Fibroblast of mammary gland (primary cell): ENCODE measurements at places on chromosomes 7 and 10.

- DNase-seq, result no peak
These were observed 65.6 kb downstream of the DOCK4 start for GRCh38 chr7:112140600-112140999.

GRCh38 chr10:62610649-62611229 lies 193.8 kb upstream of the ADO start:
- DNase-seq, result peak; percentile 57

- DNase-seq, result no peak
These were observed 6.4 kb downstream of the SFXN2 start for GRCh38 chr10:102720775-102721301.

DNA sequence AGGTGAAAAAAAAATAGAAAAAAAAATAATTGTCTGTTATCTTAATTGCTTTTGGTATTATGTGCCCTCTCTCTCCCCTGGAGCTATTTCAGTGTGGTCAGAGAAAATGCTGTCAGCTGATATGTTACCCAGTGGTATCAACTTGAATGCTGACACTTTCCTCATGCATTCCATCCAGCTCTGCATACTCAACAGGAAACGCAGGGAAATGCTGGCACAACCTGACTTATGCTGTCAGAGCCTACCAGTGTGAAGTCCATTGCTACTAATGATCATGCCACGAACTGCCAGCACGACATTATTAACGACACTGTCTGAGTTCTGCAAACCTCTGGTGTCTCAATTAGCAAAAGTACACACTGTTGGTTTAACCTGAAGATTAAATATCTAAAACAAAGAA lies 182.8 kb downstream of the ZWINT start:
- no peak for DNase-seq

DNA sequence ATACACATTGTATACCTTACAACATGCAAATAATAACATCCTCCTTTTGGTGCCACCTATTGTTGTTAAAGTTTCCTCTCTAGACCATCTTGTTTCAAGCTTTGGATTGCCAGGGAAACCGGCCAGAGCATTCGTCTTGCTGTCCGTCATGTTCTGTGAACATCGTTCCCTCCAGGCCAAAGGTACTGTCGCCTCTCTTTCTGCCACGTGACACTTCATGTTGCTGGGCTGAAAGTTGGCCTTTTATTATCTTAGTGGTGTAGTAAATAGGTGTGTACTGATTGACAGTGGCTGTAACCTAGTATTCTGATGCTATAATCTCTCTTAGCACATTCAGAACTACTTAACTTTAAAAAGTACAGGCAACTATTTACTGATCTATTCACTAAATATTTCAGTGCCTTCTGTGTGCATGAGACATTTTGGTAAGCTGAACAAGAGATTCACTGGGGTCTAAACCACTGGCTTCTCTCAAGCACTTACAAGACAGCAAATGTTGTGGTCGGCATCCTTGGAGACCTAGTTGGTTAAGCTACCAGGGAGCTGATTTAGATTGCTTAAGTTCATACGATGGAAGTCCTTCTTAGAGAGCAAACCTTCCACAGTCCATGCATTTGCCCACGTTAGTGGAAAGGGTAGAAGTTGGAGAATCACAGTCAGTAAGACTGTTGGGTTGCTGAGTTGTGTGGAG lies 52.4 kb downstream of the SHH start:
- no peak for DNase-seq

- no peak for DNase-seq
These were observed 41.3 kb downstream of the SLC16A12 start for GRCh38 chr10:89494068-89494467.
